Mesothelial cell of epicardium (in vitro differentiated cells): ENCODE measurements at places on chromosomes 2 and 18.
A peak's percentile ranks its signal among the peaks of the same experiment; 100 is the strongest.

DNA sequence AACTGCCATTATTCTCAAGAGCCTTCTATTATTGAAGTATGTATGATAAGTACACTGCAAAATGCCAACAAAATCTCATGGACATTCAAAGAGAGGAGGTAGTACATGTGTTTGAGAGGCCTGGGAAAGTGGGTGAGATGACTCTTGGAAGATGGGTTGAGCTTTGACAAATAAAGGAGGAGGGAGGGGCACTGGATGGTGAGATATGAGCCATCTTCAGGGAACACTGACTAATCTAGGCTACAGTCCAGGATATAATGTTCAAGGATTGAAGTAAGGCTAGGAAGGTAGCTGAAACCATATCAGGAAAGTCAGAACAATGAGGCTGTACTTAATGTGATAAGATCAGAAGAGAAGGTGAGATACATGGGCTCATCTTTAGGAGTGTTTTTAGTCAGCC lies 559.7 kb downstream of the ZEB2 start:
- H3K4me3 ChIP-seq, result no peak overlapping the region
- no peaks in the 10 kb centered on the region for H3K27me3 ChIP-seq
- DNase-seq, result no peak
- no peak overlapping the region for H3K27ac ChIP-seq
- H3K36me3 ChIP-seq, result peaks cover 13% of the 10 kb centered on the region

GRCh38 chr2:120150040-120150482 lies 73.1 kb downstream of the TMEM185B start:
- no peaks in the 10 kb centered on the region for H3K27me3 ChIP-seq
- H3K4me1 ChIP-seq, result no peaks in the 10 kb centered on the region
- no peak overlapping the region for H3K27ac ChIP-seq

DNA sequence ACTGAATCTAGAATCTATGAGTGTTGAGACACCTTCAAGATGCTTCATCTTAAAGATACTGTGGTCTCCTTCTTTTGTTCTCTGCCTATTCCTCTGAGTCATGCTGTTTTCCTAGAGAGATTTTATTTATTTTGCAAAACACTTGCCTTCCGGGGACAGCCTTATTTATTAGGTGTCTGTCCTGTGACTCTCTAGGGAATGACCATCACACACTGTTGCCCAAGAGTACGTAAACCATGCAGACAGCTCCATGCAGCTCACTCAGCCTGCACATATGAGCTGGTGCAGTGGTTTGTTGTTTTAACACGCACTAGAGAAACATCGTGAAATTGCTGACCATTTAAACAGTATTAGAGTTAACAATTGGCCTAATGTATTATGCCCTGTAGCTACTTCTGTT lies 12.4 kb upstream of the ADCYAP1 start:
- no peak overlapping the region for H3K4me3 ChIP-seq
- peaks cover 43% of the 10 kb centered on the region for H3K27me3 ChIP-seq
- H3K4me1 ChIP-seq, result no peaks in the 10 kb centered on the region
- DNase-seq, result no peak
- no peak overlapping the region for H3K27ac ChIP-seq

DNA sequence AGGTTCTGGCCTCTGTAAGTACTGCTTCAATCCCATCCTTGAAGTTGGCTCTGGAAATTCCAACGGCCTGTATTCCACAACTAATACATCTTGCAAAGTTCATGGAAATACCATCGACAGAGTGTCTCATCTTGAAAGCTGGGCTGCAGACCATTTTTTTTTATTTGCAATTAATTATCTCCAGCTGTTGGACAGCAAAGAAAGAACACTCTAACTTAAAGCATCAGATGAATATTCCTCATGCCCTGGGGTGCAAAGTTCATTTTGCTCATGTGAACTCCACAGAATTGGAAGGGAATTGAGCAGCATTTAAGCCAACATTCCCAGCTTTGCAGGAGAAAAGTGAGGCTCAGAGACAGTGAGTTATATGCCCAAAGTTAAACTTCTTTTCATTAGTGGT lies 96.5 kb upstream of the PIEZO2 start:
- H3K27me3 ChIP-seq, result no peaks in the 10 kb centered on the region
- no peak for DNase-seq

- H3K36me3 ChIP-seq, result no peaks in the 10 kb centered on the region
- no peak for DNase-seq
- H3K4me3 ChIP-seq, result no peak overlapping the region
- no peaks in the 10 kb centered on the region for H3K27me3 ChIP-seq
These were observed 23.6 kb downstream of the ANKRD44 start for GRCh38 chr2:197286805-197287595.

DNA sequence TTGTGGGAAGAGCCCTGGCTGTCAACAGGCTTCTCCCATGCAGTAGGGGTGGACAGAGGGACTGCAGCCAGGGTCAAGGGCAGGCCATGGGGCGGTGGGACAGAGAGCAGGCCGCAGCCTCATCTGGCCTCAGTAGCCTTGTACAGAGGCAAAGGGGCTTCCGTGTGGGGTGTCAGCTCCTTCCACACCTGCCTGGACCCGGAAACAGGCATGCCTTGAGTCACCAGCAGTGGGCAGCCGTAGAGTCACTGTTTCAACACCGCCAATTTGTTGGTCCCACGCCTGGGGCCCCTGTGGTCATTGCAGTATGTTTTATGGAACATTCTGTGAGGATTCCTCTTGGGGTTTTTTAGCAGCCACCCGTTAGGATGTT lies 173.0 kb downstream of the SMAD7 start:
- H3K27ac ChIP-seq, result peak overlapping the region; percentile 85
- H3K4me1 ChIP-seq, result peaks cover 65% of the 10 kb centered on the region
- no peak overlapping the region for H3K4me3 ChIP-seq
- no peaks in the 10 kb centered on the region for H3K27me3 ChIP-seq

- no peak for DNase-seq
- H3K27me3 ChIP-seq, result peaks cover 5% of the 10 kb centered on the region
- H3K4me1 ChIP-seq, result peaks cover 19% of the 10 kb centered on the region
- H3K4me3 ChIP-seq, result no peak overlapping the region
These were observed 125.9 kb downstream of the NFATC1 start for GRCh38 chr18:79521416-79522205.

DNA sequence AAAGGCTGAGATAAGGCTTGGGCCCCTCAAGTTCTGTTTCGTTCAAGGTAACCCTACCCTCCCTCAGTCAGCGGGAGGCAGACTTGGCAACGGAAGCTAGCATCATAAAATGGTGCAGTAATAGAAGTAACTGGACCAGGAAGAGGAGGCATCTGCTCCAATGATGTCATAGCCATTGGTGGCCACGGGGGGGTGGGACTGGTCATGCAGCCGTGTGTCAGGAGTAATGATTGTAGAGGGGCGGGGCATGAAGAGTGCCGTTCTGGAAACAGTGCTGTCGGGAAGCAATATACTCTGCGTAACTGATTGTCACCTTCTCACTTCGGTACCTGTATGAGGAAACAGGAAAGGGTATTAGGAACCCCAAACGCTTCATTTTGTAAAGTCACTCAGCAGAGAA lies 6.9 kb upstream of the POLR2D start:
- no peak for DNase-seq
- peaks cover 8% of the 10 kb centered on the region for H3K4me1 ChIP-seq
- H3K36me3 ChIP-seq, result peaks cover 39% of the 10 kb centered on the region
- no peak overlapping the region for H3K27ac ChIP-seq

DNA sequence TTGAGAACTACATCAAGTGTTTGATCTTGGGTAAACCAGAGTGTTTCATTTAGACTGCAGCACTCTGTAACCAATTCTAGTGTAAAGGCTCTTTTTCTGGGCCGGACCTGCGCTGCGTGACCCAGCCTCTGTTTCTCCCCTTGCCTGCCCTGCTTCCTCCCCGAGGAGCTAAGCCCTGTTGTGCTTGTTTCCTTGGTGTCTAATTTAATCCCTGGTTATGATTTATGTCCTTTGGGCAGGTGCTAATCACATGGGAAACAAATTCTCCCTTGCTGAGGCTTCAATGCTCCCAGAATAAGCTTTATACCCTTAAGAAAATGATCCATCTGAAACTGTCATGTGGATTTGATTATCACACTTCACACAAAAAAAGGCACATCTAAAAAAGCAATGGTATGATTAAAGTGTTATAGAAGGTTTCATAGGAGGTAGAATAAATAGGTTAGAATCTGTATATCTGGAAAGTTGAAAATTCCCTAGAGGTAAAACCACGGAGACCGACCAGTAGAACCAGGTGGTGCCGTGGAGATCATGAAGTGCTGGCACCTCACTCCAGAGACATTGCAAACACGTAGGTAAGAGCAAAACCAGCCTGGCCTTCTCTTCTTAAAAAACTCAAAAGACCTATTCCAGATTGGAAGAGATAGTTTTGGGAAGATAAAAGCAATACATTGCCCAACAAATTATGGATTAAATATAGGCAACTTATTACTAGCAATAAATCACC lies 31.0 kb upstream of the SLC9A2 start:
- H3K27ac ChIP-seq, result no peak overlapping the region
- no peaks in the 10 kb centered on the region for H3K36me3 ChIP-seq
- no peaks in the 10 kb centered on the region for H3K4me1 ChIP-seq
- no peak overlapping the region for H3K4me3 ChIP-seq
- no peaks in the 10 kb centered on the region for H3K27me3 ChIP-seq

GRCh38 chr2:148674063-148675020 lies 29.8 kb downstream of the EPC2 start:
- H3K4me1 ChIP-seq, result peaks cover 20% of the 10 kb centered on the region
- no peak for DNase-seq
- no peaks in the 10 kb centered on the region for H3K27me3 ChIP-seq
- H3K36me3 ChIP-seq, result peaks cover 16% of the 10 kb centered on the region

DNA sequence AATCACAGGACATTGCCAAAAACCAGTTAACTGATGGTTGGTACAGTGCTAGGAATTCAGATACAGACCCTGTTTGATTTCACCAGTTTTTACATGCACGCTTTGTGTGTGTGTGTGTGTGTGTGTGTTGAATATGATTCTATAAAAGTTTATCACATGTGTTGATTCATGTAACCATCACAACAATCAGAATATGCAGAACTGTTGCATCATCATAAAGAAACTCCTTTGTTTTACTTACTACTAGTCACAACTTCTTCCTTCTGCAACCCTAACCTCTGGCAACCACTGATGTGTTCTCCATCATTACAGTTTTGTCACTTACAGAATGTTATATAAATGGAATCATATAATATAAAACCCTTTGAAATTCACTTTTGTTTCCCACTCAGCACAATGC lies 144.8 kb upstream of the CYP26B1 start:
- no peak for DNase-seq
- peaks cover 11% of the 10 kb centered on the region for H3K36me3 ChIP-seq
- no peak overlapping the region for H3K4me3 ChIP-seq
- H3K27ac ChIP-seq, result peak overlapping the region; percentile 93
- no peaks in the 10 kb centered on the region for H3K27me3 ChIP-seq

- H3K27ac ChIP-seq, result peak overlapping the region; percentile 44
- H3K4me3 ChIP-seq, result no peak overlapping the region
- DNase-seq, result no peak
- no peaks in the 10 kb centered on the region for H3K27me3 ChIP-seq
- H3K4me1 ChIP-seq, result peaks cover 36% of the 10 kb centered on the region
These were observed 26.1 kb upstream of the SPTBN1 start for GRCh38 chr2:54429811-54430551.

DNA sequence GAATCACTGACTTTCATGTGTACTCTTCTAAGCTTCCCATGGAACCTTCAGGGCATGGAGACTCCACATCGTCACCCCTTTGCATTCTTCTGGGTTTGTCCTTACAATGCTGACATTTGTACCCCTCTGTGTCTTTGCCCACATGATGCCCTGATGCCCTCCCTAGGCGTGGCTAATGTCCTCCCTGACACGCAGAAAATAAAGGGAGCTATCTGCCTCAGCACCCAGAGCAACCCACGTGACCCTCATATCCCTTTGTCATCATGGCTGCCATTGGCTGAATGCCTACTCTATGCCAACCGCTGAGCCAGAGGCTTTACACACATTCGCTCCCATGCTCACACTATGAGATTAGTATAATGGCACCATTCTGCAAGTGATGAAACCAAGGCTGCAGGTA lies 86.4 kb upstream of the KLHL29 start:
- H3K27ac ChIP-seq, result no peak overlapping the region
- H3K4me3 ChIP-seq, result no peak overlapping the region
- no peaks in the 10 kb centered on the region for H3K36me3 ChIP-seq
- no peak for DNase-seq
- H3K4me1 ChIP-seq, result peaks cover 50% of the 10 kb centered on the region
- no peaks in the 10 kb centered on the region for H3K27me3 ChIP-seq

GRCh38 chr2:83342860-83343329 lies 1116.2 kb downstream of the SUCLG1 start:
- no peak for DNase-seq
- no peaks in the 10 kb centered on the region for H3K36me3 ChIP-seq
- H3K27me3 ChIP-seq, result no peaks in the 10 kb centered on the region
- H3K4me1 ChIP-seq, result no peaks in the 10 kb centered on the region
- no peak overlapping the region for H3K27ac ChIP-seq

- peaks cover 39% of the 10 kb centered on the region for H3K4me1 ChIP-seq
- no peaks in the 10 kb centered on the region for H3K27me3 ChIP-seq
- peak; percentile 60 for DNase-seq
- H3K27ac ChIP-seq, result peak overlapping the region; percentile 90
- H3K36me3 ChIP-seq, result no peaks in the 10 kb centered on the region
These were observed 47.5 kb upstream of the SP3 start for GRCh38 chr2:174012347-174013314.

- H3K27ac ChIP-seq, result no peak overlapping the region
- H3K4me1 ChIP-seq, result peaks cover 23% of the 10 kb centered on the region
- H3K27me3 ChIP-seq, result no peaks in the 10 kb centered on the region
- no peaks in the 10 kb centered on the region for H3K36me3 ChIP-seq
- no peak for DNase-seq
- H3K4me3 ChIP-seq, result no peak overlapping the region
These were observed 978.3 kb downstream of the BCL11A start for GRCh38 chr2:59575191-59575590.

DNA sequence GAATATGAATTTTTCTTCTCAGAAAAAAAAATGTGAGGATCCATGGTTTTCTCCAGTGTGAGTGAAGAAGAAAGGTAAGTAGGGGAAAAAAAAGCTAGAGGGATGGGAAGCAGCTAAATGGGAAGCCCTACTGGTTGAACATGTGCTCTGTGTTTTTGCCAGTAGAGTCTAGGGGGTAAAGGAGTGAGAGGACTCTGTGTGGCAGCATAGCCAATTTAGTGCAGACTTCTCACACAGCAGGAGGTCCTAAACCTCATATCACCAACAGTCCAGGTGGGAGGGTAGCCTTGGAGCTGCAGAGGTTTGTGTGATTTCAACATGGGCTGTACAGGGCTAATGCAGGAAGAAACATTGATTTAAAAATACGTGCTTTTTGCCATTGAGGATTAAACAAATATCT lies 334.5 kb upstream of the SPHKAP start:
- H3K4me1 ChIP-seq, result no peaks in the 10 kb centered on the region
- no peak overlapping the region for H3K4me3 ChIP-seq
- no peaks in the 10 kb centered on the region for H3K36me3 ChIP-seq
- DNase-seq, result no peak
- no peaks in the 10 kb centered on the region for H3K27me3 ChIP-seq

DNA sequence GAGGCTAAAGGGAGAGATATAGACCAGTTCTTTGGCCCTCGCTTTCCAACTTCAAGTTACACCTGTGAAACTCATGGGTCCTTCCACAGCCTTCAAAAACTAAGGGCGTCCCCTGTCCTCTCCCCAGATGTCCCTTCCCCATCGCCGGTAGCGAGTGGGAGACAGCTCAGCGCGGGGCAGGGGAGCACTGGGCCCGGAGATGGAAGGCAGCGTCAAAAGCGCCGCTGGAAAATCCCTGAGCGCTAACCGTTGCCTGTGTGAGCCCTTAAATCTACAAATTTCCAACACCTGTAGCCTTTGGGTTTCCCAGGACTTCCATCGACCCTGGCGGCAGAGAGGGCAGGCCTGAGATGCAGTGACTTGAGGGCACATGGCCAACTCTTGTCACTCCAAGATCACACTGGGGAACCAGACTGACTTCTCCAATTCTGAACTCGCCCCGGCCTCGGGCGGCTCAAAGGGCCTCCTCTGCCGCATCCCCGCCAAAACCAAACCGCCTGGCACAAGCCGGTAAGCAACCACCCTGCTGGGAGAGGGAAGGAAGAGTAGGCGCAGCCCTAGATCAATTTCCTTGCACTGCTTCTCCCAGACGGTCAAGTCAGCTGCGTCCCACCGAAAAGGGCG lies 879 bp upstream of the EPAS1 start:
- H3K27me3 ChIP-seq, result peaks cover 78% of the 10 kb centered on the region
- H3K4me3 ChIP-seq, result peak overlapping the region; percentile 61
- DNase-seq, result no peak
- peaks cover 23% of the 10 kb centered on the region for H3K4me1 ChIP-seq
